ENCODE measurements at places on chromosomes 6 and 20.

GRCh38 chr6:45548657-45549515, 171.2 kb upstream of the SUPT3H start:
- no peak for DNase-seq

GRCh38 chr6:170158296-170159021, 132.4 kb downstream of the DLL1 start:
- no peak for DNase-seq

DNA sequence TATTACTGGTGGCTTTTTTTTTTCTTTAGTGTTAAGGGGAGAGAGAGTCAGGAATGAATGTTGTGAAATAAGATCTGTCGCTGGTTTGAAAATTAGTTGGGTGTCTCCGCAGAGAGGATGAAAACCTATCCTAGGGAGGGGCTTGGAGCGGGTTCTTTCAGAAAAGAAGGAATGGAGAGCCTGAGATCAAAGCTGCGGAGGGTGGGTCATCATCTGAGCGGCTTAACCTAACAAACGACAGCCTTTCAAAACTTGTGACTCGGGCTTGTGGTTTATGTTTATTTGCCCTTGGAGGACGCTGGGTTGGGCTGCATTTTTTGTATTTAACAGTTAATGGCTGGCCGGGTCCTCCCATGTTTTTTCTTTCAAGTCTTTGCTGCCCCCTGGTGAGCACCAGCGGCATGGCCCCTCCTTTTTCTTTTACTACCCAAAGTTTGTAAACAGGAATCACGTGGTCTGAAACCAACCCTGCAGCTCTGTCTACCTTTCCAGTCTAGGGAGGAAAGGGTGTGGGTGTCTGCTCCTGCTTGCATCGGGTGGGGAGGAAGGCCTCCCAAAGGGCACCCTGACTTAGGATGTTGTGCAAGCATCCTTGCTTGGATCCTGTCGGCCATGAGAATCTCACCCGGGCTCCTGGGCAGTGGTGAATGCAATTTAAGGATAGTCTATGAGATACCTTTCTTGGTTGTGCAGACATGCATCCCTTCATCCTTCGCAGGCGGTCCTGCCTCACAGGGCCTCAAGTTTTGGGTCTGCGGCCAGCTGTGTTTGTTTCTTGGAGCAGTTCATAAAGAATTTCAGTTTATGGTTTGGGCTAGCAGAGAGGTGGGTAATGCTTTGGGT, 2.2 kb downstream of the PIM1 start:
- DNase-seq = peak; percentile 91

- DNase-seq = peak; percentile 50
These were observed 69.6 kb downstream of the TBXT start for GRCh38 chr6:166097914-166098522.

DNA sequence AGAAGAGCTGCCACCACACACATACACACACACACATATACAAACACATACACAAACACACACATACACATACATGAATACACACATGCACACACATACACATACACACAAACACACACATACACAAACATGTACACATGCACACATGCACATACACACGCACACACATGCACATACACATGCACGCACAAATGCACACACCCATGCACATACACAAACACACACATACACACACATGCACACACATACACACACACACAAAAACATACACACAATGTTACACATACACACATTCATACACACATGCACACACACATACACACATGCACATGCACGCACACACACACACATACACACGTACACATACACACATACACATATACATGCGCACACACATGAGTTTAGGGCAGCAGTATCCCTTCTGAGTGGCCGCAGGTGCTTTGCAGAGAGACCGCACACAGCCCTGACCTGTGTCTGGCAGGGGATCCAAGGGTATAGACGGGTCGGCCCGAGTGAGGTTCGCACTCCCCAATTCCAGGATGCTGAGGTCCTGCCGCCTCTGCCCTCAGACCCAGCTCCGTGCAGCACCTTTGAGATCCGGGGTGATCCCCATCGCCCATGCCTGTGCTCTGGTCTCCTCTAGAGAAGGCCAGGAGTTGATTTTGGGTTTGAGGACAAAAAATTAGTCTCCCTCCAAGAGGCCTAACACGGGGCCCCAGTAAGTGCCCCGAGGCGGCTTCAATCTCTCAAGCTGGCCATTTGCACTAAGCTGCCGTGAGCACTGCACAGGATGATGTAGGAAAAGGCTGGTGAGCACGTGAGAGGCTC, 56.8 kb downstream of the TMEM242 start:
- no peak for DNase-seq
